PC-3 (cell line): ENCODE measurements at places on chromosomes 3 and 15. TPM values are rescaled to one million over a fixed set of nuclear protein-coding genes. Genes with fewer than 3 reads are reported as not detected.

The NPAP1 gene
- total RNA-seq = not detected in 2 replicates

The COL8A1 gene
- total RNA-seq = 2.4 and 3.8 TPM in 2 replicates

The CD80 gene
- not detected in 2 replicates for total RNA-seq

The SLC22A14 gene
- 0.07 TPM in 1 of 2 replicates, not detected in the other for total RNA-seq

The FANCD2OS gene
- not detected in 2 replicates for total RNA-seq

DNA sequence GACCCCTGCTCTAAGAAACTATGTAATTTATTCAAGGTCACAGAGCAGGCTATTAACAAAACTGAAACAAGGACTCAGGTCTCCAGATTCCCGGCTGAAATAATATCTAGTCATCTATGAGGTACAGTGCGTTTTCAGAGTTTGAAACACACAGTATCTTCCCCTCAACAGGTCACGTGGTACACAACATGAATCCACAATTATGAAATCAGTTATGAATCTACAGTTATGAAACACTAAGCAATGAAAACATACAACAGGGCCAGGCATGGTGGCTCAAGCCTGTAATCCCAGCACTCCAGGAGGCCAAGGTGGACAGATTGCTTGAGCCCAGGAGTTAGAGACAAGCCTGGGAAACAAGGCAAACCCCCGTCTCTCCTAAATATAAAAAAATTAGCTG is 72.7 kb downstream of the FSIP1 start:
- DNase-seq = no peak
- H3K4me1 ChIP-seq = no peaks in the 10 kb centered on the region
- no peak overlapping the region for H3K4me3 ChIP-seq
- no peak overlapping the region for H3K27ac ChIP-seq

- no peak overlapping the region for H3K4me3 ChIP-seq
- no peaks in the 10 kb centered on the region for H3K36me3 ChIP-seq
- H3K27me3 ChIP-seq = no peaks in the 10 kb centered on the region
- no peak for DNase-seq
- H3K27ac ChIP-seq = no peak overlapping the region
Measured at GRCh38 chr3:128326051-128326823, 140.5 kb downstream of the DNAJB8 start.

DNA sequence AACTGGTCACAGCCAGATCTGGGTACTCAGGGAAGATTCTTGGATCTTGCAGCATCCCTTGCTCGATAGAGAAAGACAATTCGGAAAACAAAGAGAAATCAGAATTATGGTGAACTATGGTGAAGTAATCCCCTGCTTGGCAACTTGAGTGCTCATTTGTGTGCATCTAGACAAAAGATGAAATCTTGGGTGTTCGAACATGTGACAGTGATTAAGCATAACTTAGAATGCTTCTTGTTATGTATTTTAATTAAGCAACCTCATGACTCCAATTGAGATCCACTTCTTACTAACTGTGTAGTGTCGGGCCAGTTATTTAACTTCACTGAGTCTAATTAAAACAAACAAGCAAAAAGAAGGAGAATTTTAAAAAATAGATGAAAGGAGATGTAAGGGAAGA is 56.5 kb downstream of the ZNF385D start:
- H3K27ac ChIP-seq = no peak overlapping the region
- peaks cover 14% of the 10 kb centered on the region; the same call in 1 of the 2 replicates for H3K4me1 ChIP-seq
- H3K27me3 ChIP-seq = no peaks in the 10 kb centered on the region
- H3K36me3 ChIP-seq = no peaks in the 10 kb centered on the region
- DNase-seq = no peak

DNA sequence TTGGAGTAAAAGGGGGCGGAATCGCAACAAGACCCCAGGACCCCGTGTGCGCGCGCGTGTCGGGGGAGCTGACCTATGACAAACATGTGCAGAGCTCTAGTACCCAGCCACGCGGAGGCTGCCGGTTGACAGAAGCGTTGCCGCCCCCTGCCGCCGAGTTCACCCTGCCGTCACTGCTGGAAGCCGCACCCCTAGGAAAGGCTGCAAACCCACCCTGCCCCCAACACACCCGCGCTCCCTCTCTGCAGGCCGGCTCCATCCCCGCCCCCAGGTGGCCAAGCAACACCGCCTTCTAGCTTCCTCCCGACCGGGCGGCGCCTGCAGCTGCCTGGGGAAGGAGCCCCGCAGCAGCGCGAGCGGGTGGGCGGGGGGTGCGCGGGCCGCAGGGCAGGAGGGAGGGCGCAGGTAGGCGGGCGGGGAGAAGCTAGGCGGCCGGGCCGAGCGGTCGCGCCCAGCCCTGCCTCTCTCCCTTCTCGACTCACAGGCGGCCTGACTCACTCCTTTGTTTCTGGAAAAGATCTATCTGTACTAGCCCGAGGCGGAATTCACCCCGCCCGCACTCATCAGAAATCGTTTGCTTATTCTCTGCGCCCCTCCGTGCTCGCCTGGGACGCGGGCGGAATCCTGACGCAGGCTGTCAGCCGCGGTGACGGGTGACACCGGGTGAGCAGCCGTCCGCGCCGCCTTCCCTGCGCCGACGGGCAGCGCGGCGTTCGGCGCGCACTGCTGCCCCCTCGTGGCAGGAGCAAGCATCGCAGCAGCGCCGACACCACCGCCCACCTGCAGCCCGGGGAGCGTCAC is 160.8 kb downstream of the GAP43 start:
- H3K27ac ChIP-seq = peak overlapping the region; percentile 96
- H3K4me3 ChIP-seq = peak overlapping the region; percentile 65
- H3K27me3 ChIP-seq = no peaks in the 10 kb centered on the region
- no peaks in the 10 kb centered on the region for H3K36me3 ChIP-seq
- H3K4me1 ChIP-seq = peaks cover 34% of the 10 kb centered on the region

DNA sequence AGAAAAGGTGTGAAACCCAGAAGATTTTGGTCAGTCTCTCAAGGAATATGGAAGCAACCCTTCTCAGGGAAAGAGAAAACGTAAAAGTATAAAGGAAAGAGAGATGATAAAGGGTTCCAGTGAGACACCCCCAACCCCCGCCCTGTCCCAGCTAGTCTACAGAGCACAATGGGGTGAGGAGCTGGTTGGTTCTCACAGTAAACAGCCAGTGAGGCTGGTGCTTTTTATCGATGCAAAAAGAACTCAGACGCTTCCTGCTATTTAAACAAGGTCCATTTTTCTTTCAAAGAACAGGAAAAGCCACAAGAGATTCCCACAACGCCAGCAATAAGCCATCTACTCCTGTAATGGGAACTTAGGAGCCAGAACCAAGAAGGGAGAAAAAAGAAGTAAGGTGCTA is 65.9 kb downstream of the CHAC1 start:
- peaks cover 14% of the 10 kb centered on the region for H3K4me1 ChIP-seq
- DNase-seq = no peak
- H3K36me3 ChIP-seq = peaks cover 50% of the 10 kb centered on the region
- H3K27ac ChIP-seq = no peak overlapping the region
- H3K4me3 ChIP-seq = no peak overlapping the region
- H3K27me3 ChIP-seq = no peaks in the 10 kb centered on the region

DNA sequence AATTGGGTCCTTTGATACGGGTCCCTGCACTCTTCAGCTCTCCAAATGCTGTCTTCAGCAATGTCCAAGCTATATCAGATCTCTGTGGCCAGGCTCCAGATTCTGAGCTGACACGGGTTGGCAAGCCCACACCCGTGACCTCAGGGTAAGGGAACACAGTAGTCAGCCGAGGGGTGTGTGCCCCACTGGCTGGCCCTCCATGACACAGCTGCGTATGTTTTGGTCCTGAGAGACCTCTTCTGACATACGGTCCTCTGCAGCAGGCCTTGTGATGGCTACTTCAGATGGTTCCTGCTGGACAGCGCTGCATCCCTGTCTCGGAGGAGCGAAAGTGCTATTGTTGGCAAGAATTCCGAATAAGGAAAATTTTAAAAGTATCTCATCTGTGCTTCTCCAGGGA is 85.2 kb upstream of the ADAMTS17 start:
- H3K4me3 ChIP-seq = no peak overlapping the region
- peaks cover 18% of the 10 kb centered on the region for H3K27me3 ChIP-seq
- no peak for DNase-seq
- no peaks in the 10 kb centered on the region for H3K4me1 ChIP-seq
- H3K36me3 ChIP-seq = no peaks in the 10 kb centered on the region
- H3K27ac ChIP-seq = no peak overlapping the region

DNA sequence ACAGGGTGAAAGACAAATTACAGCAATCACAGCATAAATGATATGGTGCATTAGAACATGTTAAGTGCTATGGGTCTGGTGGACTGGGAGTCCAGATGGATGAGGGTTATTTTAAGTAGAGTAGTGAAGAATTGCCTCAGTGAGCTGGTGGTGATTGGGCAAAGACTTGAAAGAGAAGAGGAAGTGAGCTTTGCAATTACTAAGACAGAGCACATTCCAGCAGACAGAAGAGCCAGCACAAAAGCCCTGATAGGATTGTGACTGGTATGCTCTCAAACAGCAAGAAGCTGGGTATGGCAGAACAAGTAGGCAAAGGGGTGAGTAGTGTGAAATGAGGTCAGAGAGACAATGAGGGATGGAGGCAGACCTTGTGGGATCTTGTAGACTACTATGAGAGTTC is 2.1 kb upstream of the ACKR4 start:
- H3K4me1 ChIP-seq = peaks cover 17% of the 10 kb centered on the region
- peak; percentile 1 for DNase-seq
- no peaks in the 10 kb centered on the region for H3K36me3 ChIP-seq
- no peak overlapping the region for H3K4me3 ChIP-seq
- H3K27ac ChIP-seq = no peak overlapping the region
- H3K27me3 ChIP-seq = no peaks in the 10 kb centered on the region

- DNase-seq = no peak
- H3K4me1 ChIP-seq = no peaks in the 10 kb centered on the region; the same call in 1 of the 2 replicates
- H3K27me3 ChIP-seq = no peaks in the 10 kb centered on the region
- no peaks in the 10 kb centered on the region for H3K36me3 ChIP-seq
Measured at GRCh38 chr3:25844891-25845290, 55.0 kb downstream of the OXSM start.

DNA sequence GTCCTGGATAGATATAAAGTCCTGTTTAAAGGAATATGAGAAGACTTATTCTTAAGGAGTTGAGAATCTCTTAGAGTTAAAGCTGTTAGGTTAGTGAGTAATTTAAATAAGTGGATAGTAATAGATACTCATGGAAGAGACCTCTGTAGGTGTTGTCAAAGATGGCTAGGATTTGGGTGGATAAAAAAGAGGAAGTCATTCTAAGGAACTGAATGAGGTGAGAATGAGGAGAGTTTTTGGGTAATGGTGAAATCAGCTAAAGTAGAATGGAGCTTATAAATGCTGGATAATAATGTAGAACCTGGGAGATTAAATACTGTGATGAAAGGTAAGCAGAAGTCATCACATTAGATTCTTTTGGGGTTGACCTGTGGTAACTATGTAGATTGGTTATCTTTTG is 8.1 kb downstream of the ARIH1 start:
- H3K36me3 ChIP-seq = peaks cover 16% of the 10 kb centered on the region
- DNase-seq = no peak
- H3K27ac ChIP-seq = no peak overlapping the region
- peaks cover 12% of the 10 kb centered on the region for H3K4me1 ChIP-seq
- H3K27me3 ChIP-seq = no peaks in the 10 kb centered on the region

DNA sequence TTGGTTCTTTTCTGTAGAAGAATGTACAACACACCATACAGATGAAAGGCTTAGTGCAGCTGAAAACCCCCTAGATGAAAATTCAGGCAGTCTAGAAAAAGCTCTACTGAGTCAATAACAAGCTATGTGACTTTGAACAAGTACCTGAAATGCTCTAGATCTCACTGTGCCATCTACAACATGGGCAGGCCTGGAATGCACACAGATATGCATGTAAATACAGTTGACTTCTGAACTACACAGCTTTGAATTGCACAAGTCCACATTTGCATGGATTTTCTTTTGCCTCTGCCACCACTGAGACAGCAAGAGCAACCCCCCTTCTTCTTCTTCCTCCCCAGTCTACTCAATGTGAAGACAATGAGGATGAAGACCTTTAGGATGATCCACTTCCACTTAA is 98.4 kb downstream of the CNTN3 start:
- H3K4me3 ChIP-seq = no peak overlapping the region
- DNase-seq = no peak
- no peaks in the 10 kb centered on the region for H3K4me1 ChIP-seq

GRCh38 chr3:195007766-195008165 is 263.2 kb downstream of the XXYLT1 start:
- 0 out of 2 replicates have a peak, but pooled peaks cover under 1% of the 10 kb centered on the region for H3K4me1 ChIP-seq
- H3K36me3 ChIP-seq = no peaks in the 10 kb centered on the region
- no peak for DNase-seq
- H3K27ac ChIP-seq = no peak overlapping the region

DNA sequence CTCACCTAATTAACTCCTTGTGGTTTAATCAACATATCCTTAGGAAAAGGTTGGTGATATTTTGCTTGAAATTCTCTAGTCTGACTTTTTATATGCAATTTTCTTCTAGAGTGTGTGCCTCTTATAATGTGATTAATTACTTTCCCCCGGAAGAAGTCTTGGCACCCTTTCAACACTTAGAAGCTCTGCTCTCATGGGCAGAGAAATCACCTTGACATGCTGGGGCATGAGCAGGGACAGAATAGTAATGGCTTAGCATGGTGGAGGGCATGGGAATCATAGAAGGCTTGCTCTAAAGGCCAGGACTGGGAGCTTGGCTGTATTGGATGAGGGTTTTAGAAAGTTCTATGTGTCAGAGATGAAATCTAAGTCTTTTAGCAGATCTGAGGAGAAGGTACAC is 293.5 kb downstream of the AGBL1 start:
- no peak overlapping the region for H3K4me3 ChIP-seq
- no peaks in the 10 kb centered on the region for H3K4me1 ChIP-seq
- H3K36me3 ChIP-seq = no peaks in the 10 kb centered on the region
- H3K27me3 ChIP-seq = no peaks in the 10 kb centered on the region
- no peak overlapping the region for H3K27ac ChIP-seq
- DNase-seq = no peak

- no peak overlapping the region for H3K4me3 ChIP-seq
- H3K4me1 ChIP-seq = no peaks in the 10 kb centered on the region
- no peak for DNase-seq
- H3K27me3 ChIP-seq = no peaks in the 10 kb centered on the region
- no peaks in the 10 kb centered on the region for H3K36me3 ChIP-seq
- H3K27ac ChIP-seq = no peak overlapping the region
Measured at GRCh38 chr3:50660386-50660785, 14.3 kb upstream of the DOCK3 start.
